Suppressor macrophage treated with lipopolysaccharide for 1 hour (primary cell): ENCODE measurements at places on chromosomes 6 and 20.
A peak's percentile ranks its signal among the peaks of the same experiment; 100 is the strongest.

DNA sequence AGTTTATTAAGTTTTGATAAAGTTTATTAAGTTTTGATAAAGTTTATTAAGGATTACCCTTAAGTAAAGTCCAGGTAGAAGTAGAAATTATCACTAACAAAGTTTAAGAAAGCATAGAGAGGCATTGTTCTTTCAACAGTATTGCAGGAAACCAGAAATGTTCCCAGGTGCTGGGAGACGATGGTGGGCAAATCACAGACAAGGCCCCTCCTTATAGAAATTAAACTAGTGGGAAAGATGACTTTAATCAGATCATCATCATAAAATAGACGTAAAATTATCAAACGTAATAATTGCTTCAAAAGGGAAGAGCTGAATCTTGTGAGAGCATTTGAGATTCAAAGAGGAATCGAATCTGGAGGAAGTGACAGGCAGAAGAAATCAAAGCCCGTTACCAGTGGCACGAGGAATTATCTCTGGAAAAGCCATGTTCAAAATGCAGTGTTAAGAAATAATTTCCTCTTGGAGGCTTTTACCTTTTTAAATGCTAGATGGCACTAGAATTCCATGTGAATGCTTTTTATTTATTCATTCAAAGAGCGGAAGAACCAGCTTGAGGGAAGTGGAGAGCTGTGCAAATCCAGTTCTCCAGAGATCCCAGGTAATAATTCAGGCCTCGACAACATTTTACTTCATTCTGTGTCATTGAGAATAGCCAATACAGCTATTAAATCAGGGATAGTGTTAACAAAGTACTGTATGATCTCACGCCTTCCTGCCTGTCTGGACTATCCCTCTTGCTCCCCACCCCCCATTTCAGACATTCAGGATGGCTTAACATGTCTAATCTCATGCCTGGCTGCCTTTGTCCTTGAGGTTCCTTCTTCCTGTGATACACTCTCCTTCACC, 1.0 kb upstream of the APMAP start:
- peak; percentile 21 for DNase-seq

DNA sequence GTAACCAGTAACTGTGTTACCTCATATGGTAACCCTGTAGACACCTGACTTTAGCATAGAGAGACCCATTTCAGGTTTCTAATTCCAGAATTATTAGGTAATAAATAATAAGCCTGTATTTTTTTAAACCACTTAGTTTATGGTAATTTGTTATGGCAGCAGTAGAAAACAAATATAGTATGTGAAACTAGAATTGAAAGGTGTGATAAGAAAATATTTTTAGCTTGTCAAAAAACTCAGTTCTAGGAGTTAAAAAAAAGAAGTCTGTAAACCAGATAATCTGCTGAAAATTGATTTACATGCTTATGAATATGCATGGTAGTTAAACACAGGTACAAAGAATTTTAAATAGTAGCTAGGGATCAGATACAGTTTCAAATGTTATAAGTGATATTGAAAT, 695.0 kb upstream of the GJE1 start:
- DNase-seq, result no peak

DNA sequence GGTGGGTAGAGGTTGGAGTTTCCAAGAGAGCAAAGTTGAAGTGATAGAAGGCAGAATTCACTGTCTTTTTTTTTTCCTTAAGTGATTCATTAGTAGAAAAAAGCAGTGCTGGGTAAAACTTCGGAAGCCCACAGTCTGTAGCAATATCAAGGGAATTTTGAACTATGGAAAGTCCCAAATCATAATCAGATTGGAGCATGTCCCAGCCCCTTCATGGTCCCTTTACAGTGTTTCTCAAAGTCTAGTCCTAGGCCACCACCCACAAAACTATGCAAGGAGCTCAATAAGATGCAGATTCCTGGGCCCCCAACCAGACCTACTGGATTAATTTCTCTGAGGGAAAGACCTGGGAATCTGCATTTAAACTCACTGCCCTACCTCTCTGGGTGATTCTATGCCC, 22.6 kb downstream of the NEDD9 start:
- peak; percentile 67 for DNase-seq

DNA sequence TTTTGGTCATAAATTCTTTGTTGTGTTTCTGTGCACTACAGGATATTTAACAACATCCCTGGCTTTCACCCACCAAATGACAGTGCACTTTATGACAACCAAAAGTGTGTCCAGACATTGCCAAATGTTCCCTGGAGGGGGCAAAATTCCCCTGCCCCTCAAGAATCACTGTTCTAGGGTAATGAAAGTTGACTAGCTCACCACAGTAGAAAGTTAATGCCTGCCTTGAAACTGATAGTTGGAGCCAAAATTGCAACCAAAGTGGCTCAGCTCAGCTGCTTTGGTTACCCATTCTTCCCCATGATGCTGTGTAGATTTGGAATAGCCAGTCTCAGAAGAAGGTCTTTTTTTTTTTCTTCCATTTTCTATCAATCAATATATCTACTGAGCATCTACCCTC, 150.6 kb downstream of the RALGAPA2 start:
- no peak for DNase-seq

GRCh38 chr6:13384966-13385365, 56.6 kb upstream of the TBC1D7 start:
- no peak for DNase-seq

- no peak for DNase-seq
These were observed 32.3 kb upstream of the PLEKHG1 start for GRCh38 chr6:150567380-150567779.

DNA sequence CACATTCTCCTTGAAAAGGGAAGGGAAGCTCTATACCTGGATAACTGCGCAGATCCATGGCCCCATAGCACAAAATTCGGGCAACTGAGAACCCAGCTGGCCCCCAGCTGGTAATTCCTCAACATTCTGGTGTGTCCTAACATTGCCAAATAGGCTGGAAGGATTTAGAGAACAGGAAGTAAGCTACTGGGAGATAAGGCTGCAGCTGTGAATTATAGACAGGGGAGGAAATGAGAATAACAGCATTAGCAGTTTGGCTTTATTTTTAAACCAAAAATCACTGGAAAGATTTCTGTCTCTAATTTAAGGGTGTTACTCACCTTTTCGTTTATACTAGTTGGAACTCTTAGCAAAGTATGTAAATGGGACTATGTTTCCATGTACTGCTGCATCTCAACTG, 97.2 kb downstream of the TULP4 start:
- DNase-seq, result peak; percentile 16

DNA sequence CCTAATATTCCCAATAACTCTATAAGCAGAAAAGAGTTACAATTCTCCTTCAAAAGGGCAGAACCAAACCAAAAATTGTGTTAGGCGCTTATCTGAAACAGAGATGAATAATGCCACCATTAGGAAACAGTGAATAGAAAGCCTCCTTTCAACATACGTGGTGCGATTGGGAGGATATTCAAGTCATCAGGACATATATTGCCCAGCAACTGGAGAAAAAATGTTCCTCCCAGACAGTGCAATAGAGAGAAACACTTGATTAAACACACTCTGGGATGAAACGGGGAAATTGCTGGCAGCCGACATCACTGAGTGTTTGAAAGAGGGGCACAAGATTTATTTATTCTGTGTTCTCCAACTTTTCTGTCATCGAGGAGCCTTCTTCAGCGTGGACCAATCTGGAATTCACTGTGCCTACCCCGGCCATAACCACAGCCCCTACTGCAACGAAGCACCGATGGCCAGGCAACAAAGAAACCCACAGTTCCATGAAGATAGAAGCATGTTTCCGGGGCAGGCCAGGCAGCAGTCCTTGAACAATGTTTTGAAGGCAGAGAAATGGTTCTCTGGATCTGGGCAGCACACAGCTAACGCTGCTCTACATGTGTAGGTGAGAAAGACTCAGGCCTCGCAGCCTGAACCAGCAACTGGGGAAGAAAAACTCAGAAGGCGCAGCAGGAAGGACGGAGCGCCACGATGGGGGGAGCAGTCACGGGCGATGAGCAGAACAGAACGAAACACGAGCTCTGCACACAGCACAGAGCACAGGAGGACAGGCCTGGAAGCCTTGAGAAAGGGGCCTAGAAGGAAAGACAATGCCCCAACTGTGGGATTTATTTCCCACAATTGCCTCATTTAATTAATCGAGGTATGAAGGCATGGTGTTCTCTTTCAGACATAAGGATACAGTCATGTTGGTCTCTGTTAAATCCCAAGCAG, 234.2 kb upstream of the FOXQ1 start:
- DNase-seq, result no peak

- no peak for DNase-seq
These were observed 384.1 kb upstream of the SLC35B3 start for GRCh38 chr6:8819446-8819845.

DNA sequence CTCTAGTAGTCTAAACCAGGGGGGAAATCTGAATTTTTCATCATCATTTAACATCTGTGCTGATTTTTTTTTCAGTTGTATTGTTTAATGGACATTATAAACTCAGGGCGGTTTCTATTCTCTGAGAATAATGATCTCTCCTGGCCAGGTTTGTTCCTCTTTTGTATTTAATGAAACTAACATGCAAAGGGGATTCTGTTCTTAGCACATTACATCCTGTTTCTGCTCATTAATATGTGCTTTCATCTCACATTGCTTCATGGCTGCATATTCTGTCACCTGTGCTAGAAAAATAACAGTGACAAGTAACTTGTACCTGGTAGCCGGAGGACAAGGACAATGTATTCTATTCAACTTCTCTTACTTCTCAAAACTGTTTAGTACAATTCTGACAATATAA, 806 bp downstream of the HLA-DOB start:
- peak; percentile 44 for DNase-seq

- no peak for DNase-seq
These were observed 104.8 kb downstream of the AGPAT4 start for GRCh38 chr6:161169035-161169434.

DNA sequence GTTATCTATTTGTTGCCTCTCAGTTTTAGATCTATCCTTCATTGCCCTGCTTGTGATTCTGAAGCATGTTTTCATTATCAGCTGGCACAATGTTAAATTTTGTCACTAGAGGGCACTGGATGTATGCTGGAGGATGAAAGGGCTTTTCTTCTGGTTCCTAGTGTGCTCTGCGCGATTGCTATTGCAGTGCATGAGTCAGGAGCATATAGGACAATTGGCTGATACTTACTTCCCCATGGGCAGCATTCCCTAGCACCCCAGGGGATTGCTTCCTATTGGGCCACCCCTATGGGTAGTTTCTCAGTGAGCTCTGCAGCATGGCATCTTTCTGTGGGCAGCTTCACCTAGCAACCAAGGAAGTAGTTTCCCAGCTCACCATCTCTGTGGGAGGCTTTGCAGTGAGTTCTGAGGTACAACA, 280.3 kb upstream of the SYNCRIP start:
- DNase-seq, result peak; percentile 34
